Smooth muscle cell of trachea (primary cell): ENCODE measurements at places on chromosomes 1 and 21. TPM values are rescaled to one million over a fixed set of nuclear protein-coding genes. Genes with fewer than 3 reads are reported as not detected.

SERTAD4 gene
- total RNA-seq: 0.17 and 0.29 TPM in 2 replicates

LCE3E gene
- total RNA-seq: not detected in 2 replicates

BCAN gene
- total RNA-seq: not detected in 2 replicates

S100A3 gene
- total RNA-seq: 2.8 and 8.6 TPM in 2 replicates

FGGY gene
- 28.9 and 31.0 TPM in 2 replicates for total RNA-seq

SH2D2A gene
- not detected in 2 replicates for total RNA-seq

FAM43B gene
- total RNA-seq: 0.33 TPM in 1 of 2 replicates, not detected in the other

SAMD11 gene
- 11.1 and 12.7 TPM in 2 replicates for total RNA-seq

ZBTB8B gene
- total RNA-seq: not detected in 2 replicates

RNF186 gene
- total RNA-seq: not detected in 2 replicates

ADAMTS5 gene
- total RNA-seq: 8.3 and 9.3 TPM in 2 replicates

OR2L5 gene
- not detected in 2 replicates for total RNA-seq

ASPM gene
- total RNA-seq: 2.0 and 60.8 TPM in 2 replicates

SPRR3 gene
- not detected in 2 replicates for total RNA-seq
